Activated CD4-positive, alpha-beta T cell treated with anti-CD3 and anti-CD28 coated beads for 36 hours (primary cell): ENCODE measurements at places on chromosomes 1 and 21. TPM values are rescaled to one million over a fixed set of nuclear protein-coding genes. Genes with fewer than 3 reads are reported as not detected.

GRCh38 chr1:107804741-107805140, 160.2 kb downstream of the VAV3 start:
- DNase-seq = no peak

DNA sequence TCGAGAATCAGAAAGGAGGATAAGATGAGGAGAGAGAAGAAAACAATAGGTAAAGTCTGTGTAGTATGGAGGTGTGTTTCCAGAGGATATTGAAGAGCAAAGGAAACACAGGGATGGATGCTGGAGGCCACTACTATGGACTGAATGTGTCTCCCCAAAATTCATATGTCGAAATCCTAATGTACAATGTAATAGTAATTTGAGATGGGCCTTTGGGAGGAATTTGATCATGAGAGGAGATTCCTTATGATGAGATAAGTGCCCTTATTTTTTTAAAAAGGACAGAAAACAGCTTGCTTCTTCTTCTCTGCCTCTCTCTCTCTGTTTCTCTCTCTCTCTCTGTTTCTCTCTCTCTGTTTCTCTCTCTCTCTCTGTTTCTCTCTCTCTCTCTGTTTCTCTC, 602.2 kb upstream of the ADAMTS5 start:
- no peak for DNase-seq

DNA sequence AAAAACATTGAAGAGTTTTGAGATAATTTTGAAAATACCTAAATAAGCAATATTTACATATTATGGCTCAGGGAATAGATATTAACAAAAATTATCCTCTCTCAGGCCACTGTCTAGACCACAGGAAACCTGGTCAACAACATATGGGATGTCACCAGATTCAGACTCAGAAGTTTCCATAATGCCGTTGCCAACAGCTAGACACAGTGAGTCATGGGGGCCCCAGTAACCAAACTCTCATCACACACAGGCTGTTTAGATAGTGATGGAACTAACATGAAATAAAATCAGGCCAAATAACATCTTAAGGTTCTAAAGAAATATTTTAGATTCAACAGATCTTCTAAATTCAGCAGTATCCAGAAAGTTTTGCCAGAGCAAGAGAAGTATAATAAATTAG, 681.7 kb upstream of the ADAMTS5 start:
- no peak for DNase-seq

DNA sequence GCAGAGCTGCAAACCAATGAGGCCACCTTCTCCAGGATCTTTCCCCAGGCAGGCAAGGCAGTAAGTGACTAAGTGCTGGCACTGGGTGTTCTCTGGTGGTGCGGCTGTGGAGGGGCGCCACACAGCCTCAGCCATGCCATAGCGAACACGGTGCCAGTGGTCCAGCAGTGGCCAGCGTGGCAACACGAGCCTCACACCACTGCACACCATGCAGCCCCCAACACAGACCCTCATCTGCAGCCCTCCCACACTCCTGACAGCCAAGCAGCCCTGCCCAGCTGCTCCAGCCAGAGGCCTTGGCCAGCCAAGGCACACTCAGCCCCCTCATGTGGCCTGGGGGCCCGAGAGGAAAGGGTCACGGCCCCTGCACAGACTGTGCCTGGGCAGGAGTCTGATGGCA, 3.0 kb downstream of the INTS11 start:
- no peak for DNase-seq

DNA sequence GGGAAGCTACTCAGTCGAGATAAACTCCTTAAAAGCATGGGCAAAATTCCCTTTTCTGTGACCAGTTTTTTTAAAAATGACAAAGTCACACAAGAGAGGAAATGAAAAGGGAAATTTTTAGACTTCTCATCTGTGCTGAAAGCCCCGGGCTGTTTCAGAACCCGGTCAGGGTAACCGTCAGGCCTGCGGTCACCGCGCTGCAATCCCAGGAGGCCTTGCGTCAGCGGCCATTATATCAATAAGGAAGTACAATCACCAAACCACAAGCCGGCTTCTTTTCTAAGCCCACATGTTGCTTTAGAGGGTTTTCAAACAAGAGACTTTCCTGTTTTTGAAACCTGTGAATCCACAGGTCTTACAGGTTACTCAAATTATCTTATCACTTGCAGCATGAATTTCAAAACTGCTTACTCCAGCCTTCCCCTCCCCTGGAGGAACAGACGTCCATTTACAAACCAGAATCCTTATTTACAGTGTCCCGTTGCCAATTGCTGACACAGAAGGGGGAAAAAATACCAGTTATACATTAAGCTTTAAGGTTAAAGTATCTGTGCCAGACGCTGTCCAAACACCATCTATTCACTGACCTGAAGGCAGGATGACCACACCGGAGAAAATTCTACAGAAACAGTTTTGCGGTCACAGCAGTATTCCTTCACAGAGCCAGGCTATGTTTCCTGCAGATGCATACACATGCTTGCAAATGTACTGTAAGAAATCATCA, 165.3 kb downstream of the TOMM20 start:
- peak; percentile 96 for DNase-seq

GRCh38 chr1:100597061-100597741, 59.3 kb downstream of the GPR88 start:
- no peak for DNase-seq

GRCh38 chr1:53371121-53371666, 43.3 kb upstream of the LRP8 start:
- no peak for DNase-seq

DNA sequence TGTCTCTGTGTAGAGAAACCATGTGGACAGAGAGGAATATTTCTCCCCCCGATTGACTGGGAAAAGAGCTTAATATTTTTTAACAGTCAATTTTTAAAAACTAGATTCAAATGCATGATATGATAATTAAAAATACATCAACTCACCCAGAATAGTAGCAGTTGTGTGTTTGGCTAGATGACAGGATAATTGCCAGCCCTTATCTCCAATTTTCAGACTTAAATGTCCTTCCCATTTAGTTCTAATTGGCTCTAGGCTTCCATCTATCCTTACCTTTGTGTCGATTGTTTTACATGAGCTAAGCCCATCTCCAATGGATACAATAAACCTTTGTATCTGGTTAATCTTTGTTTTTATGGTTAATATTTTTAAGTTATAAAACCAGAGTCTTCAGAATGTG, 23.9 kb upstream of the KIAA0040 start:
- no peak for DNase-seq

DNA sequence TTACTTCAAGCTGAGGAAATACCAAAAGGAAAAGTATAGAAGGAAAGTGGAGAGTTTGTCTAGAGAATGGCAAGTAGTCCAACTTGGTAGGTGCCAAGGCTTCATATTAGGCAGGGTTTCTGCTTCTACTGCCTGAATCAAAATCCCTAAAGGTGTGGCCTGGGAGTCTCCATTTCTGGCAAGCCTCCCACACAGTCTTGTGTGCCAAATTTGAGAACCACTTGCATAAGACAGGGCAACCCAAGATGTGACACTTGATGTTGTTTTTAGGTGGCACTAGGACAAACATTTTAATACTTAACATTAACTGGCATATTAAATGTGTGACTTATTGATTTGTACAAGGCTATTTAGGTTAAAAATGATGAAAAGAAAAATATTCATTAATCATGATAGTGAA, 60.1 kb downstream of the ATG4C start:
- no peak for DNase-seq

- no peak for DNase-seq
These were observed 52.8 kb upstream of the STUM start for GRCh38 chr1:226495716-226496115.

GRCh38 chr1:180530501-180530900, 28.1 kb upstream of the ACBD6 start:
- no peak for DNase-seq

DNA sequence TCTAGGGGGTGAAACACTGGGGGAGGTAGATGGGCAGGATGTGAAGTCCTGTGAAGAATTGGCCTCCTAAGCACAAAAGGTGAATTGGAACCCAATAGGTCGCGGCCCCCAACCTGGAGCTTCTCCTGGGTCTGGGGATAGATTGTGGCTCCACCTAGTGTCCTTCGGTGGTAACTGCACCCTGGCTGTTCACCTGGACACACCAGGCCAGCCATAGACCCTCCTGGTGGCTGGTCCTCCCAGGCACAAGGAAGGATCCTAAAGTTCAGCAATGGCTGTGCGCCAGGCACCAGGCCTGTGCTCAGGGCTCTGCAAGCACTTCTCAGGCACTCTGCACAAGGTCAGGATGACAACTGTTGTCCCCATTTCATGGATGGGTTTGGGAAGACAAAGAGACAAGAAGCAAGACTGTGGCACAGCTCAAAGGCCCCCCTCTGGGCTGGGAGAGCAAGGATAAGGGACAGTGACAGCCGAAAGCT, 13.5 kb downstream of the ESPN start:
- DNase-seq = peak; percentile 85

- no peak for DNase-seq
These were observed 38.5 kb downstream of the MSTO1 start for GRCh38 chr1:155648207-155649147.

GRCh38 chr1:198867182-198867581, 228.3 kb downstream of the PTPRC start:
- no peak for DNase-seq

DNA sequence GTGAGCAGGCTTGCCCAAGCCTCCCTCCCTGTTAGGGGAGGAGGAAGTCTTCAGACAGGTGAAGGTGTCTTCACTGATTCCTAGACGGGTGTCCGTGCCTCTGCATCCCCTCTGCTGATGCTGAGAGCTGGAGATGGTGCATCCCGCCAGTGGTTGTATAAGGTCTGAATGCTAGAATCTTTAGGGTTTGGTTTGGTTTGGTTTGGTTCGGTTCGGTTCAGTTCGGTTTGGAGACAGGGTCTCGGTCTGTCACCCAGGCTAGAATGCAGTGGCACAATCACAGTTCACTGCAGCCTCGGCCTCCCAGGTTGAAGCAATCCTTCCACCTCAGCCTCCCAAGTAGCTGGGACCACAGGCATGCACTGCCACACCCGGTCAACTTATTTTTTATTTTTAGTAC, 153.6 kb downstream of the PGBD5 start:
- DNase-seq = no peak

DNA sequence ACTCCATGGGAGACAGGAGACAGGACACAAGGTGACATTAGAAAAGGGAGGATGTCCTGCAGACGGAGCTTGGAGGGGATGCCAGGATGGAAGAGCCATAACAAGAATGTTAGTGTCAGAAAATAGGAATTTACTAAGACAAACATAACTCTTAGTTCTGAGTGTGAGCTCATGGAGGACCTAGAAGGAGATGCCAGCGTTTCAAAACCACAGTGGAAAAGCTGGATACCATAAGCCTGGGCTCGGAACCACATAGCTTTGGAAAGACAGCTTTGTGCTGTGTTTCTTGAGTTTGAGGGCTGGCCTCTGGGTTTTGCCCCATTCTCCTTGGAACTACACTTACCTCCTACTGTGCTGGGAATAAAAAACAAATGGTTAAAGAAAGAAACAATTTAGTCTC, 128.4 kb downstream of the S1PR1 start:
- no peak for DNase-seq

- no peak for DNase-seq
These were observed 32.0 kb upstream of the PSEN2 start for GRCh38 chr1:226838456-226838855.

DNA sequence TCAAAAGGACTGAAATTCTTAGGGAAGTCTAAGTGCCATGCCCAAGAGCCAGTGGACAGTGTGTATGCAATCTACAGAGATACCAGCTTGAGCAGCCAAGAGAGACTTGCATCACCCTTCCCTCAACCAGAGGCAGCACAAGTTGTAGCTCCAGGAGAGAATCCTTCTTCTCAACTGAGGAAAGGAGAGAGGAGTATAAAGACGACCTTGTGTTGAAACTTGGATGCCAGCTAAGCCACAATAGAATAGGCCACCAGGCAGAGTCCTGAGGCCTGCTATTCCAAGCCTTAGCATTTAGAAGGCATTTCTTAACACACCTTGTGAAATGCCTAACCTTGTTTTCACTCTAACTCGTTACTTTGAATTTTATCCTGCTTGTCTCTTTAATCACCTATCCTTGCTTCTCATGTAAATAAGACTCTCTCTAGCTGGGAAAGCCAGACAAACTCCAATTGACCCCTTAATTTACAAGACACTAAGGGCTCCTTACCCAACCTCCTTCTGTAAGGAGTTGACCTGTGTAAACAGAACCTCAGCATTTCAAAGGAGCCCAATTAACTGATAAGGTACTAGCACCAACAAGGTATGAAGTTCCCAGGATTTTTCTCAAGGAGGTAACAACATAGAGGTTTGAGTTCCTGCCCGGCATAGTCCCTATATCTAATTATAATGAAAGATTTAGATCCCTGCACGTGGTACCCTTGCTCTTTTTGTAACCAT, 738.8 kb downstream of the AMY1C start:
- no peak for DNase-seq

GRCh38 chr1:37425221-37425620, 49.2 kb upstream of the ZC3H12A start:
- DNase-seq = no peak

DNA sequence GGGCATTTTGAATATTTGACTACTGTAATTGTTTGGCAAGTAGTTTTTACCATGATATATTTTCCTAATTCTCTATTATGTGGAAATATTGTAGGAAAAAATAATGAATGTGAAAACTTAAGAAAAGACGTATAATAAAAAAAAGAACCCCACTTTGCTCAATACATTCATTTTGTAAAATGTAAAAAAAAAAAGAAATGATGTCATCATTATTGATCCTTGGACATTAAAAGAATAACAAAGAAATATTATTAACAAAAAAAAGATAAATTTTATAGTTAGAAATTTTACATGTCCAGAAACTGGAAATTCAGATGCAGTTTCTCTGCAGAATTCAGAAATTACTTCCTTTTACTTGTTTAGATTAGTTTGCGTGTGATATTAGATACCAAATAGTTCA, 5.2 kb downstream of the GIPC2 start:
- DNase-seq = no peak

DNA sequence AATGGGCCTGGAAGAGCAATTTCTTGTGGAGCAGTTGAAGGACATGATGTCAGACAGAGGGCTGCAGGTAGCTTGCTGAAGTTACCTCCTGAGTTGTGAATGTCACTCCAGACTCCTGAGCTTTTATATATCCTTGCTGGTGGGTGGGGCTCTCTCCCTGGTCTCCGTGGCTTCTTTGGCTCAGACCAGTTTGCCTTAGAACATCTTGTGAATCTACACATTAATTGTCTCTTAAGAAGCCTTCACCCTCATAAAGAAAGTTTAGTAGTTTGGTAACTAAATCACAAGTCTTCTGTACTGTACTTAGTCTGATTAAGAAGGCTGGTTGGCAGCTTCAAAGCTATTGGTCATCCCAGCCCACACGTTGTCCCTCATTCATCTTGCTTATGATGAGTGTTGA, at the start of gene KRTAP11-1:
Gene KRTAP11-1, minus strand, starts transcription at position 101 of the 400 bp plus-strand sequence. Its CDS starts 56 bp downstream, at position 45.
- DNase-seq = no peak

DNA sequence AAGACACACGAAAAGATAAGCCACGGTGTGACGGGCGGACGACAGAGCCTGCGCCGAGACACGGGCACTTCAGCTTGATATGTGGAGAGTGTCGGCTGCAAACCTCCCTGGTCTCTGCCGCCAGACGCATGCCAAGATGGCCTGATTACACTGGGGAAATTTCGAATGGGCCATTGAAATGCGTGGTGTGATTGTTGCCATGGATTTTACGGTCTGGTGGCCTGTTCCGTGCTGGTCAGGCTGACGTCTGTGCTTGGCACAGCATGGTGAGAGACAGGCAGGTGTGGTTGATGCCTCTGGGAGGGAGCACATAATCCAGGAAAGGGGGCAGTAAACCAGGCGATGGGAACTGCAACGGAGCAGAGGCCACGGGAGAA, 105.6 kb upstream of the TMPRSS2 start:
- DNase-seq = no peak

The TNFAIP8L2 gene
- total RNA-seq = 18.4 TPM

The DHCR24 gene
- total RNA-seq = 78.4 TPM

The ERICH3 gene
- not detected for total RNA-seq

The AKT3 gene
- 29.3 TPM for total RNA-seq

The OR2L13 gene
- total RNA-seq = not detected

The DCST2 gene
- total RNA-seq = 0.67 TPM

The PLA2G2C gene
- total RNA-seq = 0.43 TPM

The SPEN gene
- 43.2 TPM for total RNA-seq

The INTS11 gene
- 151 TPM for total RNA-seq

The LCE3E gene
- not detected for total RNA-seq
